ENCODE measurements at places on chromosomes 7 and 10. TPM values are rescaled to one million over a fixed set of nuclear protein-coding genes. Genes with fewer than 3 reads are reported as not detected.
A peak's percentile ranks its signal among the peaks of the same experiment; 100 is the strongest.

GTF2IRD2 gene
- polyA plus RNA-seq: 36.7 TPM

NYAP1 gene
- polyA plus RNA-seq: 2.8 TPM

STRIP2 gene
- polyA plus RNA-seq: 2.0 TPM

JCAD gene
- 36.1 TPM for polyA plus RNA-seq

POLR2J2 gene
- polyA plus RNA-seq: 1.9 TPM

MEOX2 gene
- polyA plus RNA-seq: 0.78 TPM

ADRB1 gene
- polyA plus RNA-seq: not detected

AOC1 gene
- 82.6 TPM for polyA plus RNA-seq

NEUROG3 gene
- not detected for polyA plus RNA-seq

GRID1 gene
- 1.6 TPM for polyA plus RNA-seq

ZNF503 gene
- 66.8 TPM for polyA plus RNA-seq

HTR5A gene
- polyA plus RNA-seq: not detected

DNA sequence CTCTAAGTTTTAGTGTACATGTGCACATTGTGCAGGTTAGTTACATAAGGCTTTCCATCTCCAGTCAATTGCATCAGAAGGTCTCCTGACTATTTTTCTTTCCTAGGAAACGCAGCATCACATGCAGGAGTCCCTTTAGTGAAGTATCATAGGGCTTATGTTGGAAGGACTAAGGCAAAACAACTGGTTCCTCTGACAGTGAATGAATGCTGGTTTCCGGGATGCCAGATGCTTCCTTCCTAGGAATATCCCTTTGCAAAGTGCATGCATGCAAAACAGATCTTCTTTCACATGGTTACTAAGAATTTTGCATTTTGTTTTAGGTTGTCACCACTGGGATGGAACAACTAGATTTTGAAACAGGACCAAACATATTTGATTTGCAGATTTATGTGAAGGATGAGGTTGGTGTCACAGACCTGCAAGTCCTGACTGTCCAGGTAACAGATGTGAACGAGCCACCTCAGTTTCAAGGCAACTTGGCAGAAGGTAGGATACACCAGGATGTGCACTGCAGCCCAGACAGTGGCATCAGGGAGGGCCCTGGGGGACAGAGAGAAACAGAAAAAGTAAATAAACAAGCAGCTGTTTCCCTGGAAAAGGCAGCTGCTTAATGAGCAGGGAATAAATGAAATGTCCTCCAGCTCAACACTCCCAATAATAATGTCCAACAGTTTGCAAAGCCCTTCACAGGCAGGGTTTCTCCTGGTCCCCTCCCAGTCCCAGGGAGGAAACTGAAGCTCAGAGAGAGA, 17.8 kb downstream of the CDHR3 start:
- no peak for DNase-seq

- no peak for DNase-seq
Measured at GRCh38 chr7:157752832-157753291, 416.1 kb downstream of the DNAJB6 start.

DNA sequence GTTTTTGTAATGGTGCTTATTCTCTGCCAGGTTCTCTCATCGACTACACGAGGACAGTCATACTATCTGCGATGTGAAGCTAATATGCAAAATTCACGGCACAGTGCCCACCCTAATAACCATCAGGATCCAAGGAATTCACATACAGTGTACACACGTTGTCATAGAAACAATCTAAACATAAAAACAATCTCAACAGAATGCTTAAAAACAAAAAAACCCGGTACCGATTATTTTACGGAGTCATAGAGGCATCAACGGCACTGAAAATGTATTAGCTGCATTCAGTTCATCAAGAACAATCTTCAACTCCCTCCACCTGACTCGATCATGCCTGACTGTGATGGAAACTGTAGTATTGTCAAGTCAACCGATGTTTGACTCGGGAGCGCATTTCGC, 628 bp downstream of the MRPS33 start:
- peak; percentile 62 for DNase-seq

GRCh38 chr7:947391-948210, 6.9 kb downstream of the ADAP1 start:
- no peak for DNase-seq

- DNase-seq: no peak
Measured at GRCh38 chr7:103691291-103691690, 245.3 kb upstream of the SLC26A5 start.

DNA sequence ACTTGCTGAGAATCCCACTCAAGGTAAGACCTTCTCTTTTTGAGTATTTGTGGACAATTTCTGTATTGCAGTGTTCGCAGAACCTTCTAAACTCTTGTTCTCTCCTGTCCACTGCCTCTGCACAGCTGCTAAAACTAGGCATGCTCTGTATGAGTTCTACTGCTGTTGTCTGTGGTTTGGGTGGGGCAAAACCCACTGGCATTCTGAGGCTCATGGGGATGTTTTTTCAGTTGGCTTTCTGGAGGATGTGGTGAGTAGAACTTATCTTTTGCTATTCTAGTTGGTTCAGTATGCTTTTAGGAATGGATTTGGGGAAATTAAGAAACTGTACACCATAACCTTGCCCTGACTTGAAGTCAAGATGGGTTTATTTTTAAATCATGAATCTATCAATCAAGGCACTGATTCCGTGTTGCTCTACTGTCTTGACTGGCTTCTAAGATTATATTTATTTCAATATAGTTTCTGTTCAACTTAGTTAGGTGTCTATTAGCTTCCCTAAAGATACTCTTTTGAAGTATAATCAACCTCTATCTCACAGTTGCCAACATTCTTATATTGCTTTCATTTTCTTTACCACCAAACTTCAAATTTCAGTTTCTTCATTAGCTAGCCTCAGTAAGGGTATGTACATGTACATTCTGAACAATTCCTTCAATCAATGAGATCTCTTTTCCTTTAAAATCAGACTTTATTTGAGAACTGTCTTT, 25.0 kb upstream of the C1GALT1 start:
- DNase-seq: no peak

- no peak for DNase-seq
Measured at GRCh38 chr10:113423981-113424721, 128.7 kb upstream of the HABP2 start.

DNA sequence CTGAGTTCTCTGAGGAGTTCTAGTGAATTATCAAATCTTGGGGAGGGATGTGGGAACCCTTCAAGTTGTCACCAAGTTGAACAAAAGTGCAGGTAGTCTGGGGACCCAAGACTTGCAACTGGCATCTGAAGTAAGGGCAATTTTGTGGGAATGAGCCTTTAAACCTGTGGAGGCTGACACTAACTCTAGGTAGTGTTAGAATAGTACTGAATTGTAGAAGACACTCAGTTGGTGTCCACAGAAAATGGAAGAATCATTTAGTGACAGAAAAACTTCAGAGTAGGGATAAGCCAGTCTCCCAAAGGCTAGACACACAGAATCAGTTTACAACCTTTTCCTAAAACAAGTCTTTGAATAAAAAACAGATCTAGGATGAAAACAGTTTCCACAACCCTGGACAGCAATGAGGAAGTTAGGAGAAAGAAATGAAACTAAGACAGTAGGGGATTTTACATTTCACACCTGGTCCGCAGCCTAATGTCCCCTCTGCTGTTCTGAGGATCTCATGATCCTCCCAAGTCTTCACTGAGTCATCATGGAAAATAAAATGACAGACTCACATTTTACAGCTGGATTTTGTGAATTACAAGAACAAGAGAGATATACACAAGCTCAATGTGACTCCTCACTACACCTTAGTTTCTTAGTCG, 23.0 kb upstream of the ING3 start:
- no peak for DNase-seq

DNA sequence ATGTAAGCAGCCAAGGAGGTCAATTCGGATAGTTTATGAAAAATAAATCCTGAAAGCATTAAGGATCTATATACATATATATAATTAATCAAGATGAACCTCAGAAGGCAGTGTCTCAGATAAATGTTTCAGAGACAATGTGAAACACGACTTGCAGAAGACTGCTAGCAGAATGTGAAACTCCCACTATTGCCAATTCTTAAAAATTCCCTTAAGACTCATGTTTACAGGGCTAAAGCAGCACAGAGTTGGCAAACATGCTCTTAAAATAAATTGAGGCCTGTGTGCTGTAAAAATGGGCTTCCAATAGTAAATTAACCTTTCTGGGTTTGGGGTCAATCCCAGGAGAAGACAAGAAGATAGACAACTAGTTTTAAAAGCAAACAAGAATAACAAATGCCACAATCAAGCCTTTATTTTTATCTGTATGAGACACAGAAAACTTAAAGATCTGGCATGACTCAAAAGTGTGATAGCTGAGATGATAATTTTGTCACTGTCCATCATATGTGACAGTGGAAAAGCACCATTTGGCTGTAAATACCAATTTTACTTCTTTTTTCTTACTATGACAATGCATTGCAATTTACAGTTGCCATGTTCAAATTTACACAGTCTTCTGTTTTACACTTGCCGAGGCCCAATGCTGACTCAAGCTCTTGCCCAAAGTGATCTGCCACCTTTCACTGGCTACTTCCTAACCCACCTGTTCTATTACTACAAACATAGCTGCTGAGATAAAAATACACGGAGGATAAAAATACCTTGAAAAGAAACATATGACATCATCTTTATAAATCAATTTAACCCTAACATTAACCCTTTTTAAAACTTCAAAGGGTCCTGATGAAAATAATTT, 78.6 kb downstream of the CHCHD3 start:
- no peak for DNase-seq

DNA sequence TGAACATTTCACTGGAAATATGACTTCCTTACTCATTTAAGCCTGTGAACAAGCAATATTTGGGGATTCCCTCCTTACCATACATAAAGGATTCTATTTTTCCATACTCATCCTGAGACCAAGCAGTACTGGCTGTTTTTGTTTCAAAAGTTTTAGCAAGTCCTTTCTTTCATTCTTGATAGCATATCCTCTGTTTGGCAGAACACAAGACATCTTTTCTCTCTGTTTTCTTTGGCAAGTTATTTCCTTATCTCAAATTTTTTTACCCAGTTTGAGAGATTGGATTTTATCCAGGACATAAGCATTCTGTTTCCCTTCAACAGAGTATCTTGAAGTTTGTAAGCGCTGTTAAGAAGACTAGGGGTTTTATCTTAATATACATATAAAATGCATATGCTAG, 3.0 kb upstream of the WASL start:
- peak; percentile 27 for DNase-seq

DNA sequence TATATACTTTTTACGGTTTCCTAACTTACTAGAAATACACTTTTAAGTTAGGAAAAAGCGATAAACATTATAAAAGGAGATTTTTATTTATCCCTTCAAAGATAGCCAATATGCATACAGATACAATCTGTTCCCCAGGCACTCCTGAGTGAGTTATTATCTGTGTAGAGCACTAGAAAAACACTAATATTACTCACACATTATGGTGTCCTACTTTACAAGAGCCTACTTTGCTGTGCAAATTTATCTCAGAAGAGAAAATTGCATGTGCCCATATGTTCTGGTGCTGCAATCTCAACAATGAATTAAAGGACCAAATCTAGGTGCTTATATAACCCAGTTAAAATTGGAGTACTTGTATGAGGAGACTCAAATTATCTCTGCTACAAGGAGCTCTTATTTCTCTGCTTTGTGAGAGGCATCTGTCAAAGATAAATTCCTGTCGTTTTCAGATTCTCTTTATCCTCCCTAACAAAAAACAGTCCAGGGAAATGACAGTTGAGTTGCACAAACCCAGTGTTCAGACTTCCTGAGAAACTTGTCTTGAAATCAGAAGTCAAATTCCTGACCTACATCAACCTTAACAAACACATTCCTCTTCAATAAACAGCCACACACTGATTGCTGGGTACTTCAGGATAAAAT, 28.9 kb downstream of the CPA1 start:
- no peak for DNase-seq

DNA sequence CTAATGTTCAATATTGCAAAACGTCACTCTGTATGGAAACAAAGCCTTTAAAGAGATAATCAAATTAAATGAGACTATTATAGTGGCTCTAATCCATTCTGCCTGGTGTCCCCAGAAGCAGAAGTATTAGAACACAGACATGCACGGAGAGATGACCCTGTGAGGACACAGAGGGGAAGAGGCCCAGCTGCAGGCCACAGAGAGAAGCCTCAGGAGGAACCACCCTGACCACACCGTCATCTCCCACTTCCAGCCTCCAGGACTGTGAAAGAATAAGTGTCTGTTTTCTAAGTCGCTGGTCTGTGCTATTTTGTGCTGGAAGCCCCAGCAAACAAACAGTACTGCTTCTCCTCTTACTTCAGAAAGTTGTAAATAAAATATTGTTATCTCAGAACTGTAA, 283.5 kb upstream of the ADARB2 start:
- no peak for DNase-seq

- no peak for DNase-seq
Measured at GRCh38 chr10:48968036-48968435, 28.4 kb upstream of the LRRC18 start.

DNA sequence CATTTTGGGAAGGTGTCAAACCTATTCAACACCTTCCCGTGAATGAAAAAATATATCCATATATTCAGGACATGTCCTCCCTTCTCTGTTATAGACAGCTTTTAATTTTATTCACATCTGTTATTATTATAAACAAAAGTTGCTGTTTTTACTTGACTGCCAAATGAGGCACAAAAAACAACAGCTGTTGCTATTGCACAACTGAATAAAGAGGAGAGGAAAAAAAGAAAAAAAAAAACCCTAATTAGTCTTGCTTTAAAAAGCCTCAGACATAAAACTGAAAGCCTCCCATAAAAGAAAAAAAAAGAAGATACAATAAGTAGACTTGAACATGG, 153.4 kb downstream of the BMPER start:
- no peak for DNase-seq

- no peak for DNase-seq
Measured at GRCh38 chr10:44575601-44576380, 190.9 kb upstream of the CXCL12 start.

GRCh38 chr7:151775547-151776443, 101.1 kb downstream of the PRKAG2 start:
- no peak for DNase-seq

Measured in renal pelvis (tissue), 12 donors.